Right ventricle myocardium superior (tissue), 1 donor: ENCODE measurements at places on chromosomes 3 and 15. TPM values are rescaled to one million over a fixed set of nuclear protein-coding genes. Genes with fewer than 3 reads are reported as not detected.

DNA sequence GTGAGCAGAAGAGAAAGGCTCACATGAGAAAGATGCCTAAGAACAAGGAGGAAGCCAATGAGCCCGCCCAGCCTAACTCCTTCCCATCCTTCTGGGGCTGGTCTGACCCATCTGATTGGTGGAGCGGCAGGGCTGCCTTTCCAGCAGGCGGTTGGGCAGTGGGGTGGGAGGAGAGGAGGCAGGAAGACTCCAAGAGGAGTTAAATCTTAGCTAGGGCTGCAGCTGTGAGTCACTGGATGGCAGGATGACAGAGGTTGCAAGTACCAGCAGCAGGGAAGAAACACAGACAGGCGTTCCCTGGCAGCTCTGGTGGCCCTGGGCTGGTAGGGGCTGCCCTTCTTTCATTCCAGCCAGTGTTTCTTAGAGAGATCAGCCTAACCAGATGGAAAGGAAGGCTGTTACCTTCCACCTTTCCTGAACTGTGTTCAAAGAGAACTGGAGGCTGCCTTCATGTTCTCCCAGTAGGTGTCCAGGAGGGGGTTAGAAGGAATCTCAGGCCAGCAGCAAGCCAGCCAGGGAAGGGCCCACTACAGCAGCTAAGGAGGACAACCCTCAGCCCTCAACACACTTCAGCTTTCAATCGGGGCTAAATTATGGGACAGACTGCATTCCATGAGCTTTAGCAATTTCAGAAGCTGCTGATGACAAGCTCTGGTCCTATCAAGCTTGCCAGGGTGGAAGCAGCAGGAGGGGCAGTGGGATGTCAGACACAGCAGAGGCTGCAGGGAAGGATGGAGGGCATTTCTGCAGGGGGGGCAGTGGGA lies 50.3 kb downstream of the CHSY1 start:
- peak; percentile 92 for DNase-seq

DNA sequence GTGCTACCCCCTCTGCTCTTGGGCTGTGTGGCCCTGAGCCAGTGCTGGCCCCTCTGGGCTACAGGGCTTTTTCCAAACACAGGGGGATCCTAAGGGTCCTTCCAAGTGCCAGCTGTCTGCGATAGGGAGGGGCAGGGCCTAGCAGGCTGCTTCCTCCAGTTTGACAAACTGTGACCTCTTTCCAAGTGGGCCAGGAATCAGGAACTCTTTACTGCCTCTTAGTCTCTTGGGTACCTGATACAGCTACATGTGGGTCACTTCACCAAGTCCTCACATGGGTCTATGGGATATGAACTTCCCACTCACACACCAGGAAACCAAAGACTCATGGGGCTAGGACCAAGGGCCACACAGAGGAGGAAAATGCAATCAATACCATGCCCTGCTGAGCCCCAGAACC lies 25.4 kb downstream of the SEC61A1 start:
- no peak for DNase-seq

DNA sequence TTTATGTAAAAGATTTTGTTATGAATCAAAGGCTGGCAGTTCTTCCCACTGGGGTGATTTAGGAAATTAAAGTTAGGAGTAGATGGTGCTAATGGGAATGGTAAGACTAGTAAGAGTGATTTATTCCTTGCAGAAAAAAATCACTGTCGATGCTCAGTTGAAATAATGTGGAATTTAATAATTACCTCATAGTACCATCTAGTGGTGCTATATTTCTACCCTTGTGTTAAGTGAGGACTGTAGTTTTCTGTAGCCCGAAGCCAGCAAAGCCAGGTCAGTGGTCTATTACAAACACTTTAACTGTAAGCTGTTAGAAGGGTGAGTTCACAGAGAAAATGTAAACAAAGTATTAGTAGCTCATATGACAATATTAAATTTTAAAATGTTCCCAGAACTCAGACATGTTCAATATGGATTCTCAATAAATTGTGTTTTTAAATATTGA lies 39.5 kb upstream of the GOLGA8J start:
- DNase-seq, result no peak

DNA sequence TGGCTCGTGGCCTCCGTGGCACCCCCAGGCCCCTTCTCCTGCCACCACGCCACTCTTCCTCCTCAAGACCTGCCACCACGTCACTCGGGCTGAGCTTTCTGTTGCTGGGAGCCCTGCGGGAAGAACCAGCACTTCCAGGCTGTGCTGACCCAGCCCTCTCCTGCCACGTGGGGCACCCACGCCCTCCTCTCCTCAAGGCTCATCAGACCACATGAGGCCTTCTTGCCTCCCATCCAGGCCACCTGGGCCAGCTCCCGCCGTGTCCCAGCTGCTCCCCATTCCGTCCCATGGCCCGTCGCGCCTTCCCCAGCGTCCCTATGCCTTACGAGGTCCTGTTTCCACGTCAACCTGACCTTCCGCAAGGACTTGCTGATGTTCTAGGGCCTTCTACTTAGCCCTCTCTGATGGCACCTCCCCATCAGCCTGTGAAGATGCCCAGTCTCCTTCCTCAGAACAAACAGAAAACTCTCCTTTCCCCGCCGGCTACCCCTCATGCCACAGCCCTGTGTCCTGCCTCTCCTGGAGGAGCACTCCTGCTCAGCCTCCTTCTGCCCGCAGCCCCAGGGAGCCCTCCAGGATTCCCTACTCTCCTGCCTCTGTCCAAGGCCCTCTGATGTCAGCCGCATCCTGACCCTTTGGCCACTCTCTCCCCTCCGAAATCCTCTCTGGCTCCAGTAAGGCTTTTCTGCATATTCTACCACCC lies 71.1 kb upstream of the BLM start:
- peak; percentile 17 for DNase-seq

GRCh38 chr3:119468041-119468440 lies 722 bp upstream of the POGLUT1 start:
- no peak for DNase-seq

DNA sequence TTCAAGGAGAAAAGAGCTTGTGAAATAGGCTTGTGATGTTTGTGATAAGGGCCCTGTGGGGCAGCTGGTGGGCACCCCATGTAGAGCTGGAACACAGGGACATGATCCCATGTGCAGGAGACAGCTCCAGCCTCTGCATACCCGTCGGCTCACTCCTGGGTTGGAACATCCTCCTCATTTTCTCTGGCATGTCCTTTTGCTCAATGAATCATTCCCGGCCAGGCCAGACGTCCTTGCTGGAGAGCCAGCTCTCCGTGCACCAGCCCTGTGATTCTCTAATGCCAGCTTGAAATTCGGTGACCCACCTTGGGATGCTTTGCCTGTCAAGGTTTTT lies 77.3 kb downstream of the SMAD3 start:
- DNase-seq, result no peak

DNA sequence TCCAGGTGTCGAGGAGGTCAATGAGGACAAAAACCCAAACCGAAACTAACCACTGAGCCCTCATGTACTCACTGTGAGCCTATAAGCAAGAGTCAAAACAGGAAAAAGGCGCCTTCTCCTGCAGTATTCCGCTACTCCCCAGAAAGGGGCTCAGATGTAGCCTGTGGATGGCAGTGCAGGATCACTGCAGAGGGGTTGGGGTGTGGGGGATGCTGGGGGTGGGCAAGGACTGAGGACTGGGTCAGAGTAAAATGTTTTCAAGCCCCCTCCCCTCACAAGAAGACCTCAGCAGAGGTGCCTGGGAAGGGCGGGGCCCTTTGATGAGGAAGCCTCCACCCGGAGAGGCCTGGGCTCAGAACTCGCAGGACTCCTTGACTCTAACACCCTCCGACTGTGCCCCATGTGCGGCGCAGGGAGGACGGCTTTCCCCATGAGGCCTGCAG lies 170.1 kb downstream of the OSBPL10 start:
- no peak for DNase-seq

DNA sequence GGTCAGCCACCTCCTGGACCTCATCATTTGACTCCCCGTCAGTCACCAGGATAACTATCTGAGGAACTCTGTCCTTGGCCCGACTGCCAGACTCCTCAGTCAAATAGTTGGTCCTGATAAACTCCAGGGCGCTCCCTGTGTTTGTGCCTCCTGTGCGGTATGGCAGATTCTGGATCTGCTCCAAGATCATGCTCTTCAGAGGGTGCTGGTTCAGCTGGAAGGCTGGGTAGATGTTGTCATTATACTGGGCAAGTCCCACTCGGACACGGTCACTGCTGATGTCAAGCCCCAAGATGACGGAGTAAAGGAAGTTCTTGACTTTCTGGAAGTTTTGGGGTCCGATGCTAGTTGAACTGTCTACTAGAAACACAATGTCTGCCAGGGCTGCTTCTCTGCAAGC lies 31.1 kb upstream of the CAPN7 start:
- no peak for DNase-seq

GRCh38 chr3:189494632-189495031 lies 136.6 kb upstream of the TP63 start:
- DNase-seq, result no peak

DNA sequence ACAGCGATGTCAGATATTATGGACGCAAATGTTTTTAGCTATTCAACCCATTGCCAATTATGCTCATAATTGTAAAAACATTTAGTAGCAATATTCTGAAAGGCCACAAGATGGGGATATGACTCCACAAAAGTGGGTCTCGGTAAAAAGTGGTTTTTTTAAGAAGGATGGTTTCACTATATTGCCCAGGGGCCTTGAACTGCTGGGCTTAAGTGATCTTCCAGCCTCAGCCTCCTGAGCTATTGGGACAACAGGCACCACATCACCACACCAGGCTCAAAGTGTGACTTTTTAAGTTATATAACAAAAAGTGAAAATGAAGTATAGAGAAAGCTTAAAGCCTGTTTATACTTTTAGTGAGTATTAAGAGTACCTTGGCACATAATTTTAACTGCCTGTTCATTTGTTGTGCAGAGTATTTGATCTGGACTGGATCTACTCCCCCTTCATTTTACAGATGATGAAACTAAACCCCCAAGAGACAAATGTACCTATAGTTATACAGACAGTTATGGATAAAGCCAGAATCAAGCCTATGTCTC lies 9.4 kb downstream of the NAA50 start:
- no peak for DNase-seq

GRCh38 chr3:69579306-69580041 lies 159.8 kb upstream of the MITF start:
- DNase-seq, result no peak

GRCh38 chr3:151479452-151479851 lies 18.6 kb upstream of the IGSF10 start:
- no peak for DNase-seq

DNA sequence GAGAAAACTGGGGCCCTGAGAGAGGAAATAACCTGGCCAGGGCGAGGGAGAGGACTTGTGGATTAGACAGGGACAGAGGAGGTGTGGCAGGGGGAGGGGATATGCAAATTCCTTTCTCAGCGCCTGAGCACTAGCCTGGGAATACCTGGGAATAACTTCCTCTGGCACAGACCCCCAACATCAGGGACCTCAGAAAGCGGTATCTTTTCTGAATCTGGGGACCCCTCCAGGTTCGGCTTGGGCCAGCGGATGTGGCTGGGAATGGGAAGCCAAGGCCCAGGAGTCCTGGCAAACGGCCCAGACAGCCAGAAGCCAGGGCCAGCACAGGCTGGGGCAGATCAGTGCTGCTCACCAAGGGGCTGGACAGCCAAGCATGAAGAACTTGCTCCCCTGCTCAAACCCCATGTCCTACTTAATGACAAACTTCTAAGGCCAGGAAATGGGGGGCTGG lies 9.2 kb upstream of the ACSBG1 start:
- peak; percentile 78 for DNase-seq

- DNase-seq, result no peak
Observed at GRCh38 chr3:197196192-197196591, 102.2 kb downstream of the DLG1 start.

DNA sequence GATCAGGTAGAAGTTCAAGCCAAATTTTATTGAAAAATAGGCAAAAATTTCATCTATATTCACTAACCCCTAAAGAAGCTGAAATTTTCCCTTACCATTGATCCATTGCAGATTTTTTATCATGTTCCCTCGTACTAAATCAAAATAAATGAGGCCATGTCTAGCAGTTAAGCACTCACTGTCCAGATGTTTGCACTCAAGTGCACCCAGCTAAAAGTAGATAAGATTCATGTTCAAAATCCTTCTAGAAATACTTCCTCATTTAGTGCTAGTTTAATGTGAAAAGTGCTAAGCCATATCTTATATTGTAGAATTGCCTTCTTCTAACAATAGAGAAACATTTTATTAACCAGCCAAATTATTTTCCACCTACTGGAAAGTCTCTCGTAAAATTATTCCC lies 164.7 kb upstream of the UBE2E2 start:
- no peak for DNase-seq

- DNase-seq, result no peak
Observed at GRCh38 chr3:36379872-36380220, 458 bp upstream of the STAC start.

GRCh38 chr3:16365491-16366128 lies 100.6 kb downstream of the OXNAD1 start:
- no peak for DNase-seq

- DNase-seq, result no peak
Observed at GRCh38 chr3:74351213-74351612, 263.2 kb downstream of the CNTN3 start.

- no peak for DNase-seq
Observed at GRCh38 chr15:73965094-73965757, 26.9 kb downstream of the STOML1 start.

DNA sequence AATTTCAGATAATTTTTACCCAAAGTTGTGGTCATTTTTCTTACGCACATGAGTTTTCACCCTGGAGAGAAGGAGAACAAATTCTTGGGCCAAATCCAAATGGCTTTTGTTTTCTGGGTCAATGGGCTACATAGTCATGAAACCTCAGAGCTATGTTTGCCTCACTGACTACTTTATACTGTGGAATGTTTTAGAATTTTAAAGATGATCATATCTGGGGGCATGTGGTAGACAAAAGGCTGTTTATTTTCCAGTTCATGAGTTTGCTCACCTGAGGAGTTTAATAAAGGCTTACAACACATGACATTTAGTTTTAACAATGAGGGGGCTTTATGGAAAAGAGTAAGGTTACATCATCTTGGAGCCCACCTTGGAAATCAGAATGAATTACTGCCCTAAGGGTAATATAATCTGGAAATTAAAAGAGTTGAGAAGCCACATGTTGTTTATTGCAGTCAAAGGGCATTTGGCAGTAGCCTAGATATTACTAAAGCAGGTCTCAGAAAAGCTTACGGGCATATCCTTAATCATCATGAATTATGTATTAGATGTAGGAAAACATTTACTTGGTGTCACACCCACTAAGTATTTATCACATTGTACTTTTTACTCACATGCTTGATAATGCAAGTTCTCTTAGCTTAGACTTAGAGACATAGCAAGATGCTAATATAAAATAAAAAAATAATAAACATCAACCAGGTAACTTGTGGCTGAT lies 466.1 kb downstream of the EDEM1 start:
- no peak for DNase-seq

The PAQR9 gene
- 10.6 TPM for total RNA-seq

The TEX55 gene
- total RNA-seq, result not detected

The CPN2 gene
- 2.4 TPM for total RNA-seq

The CLDN18 gene
- not detected for total RNA-seq

The HAPLN3 gene
- 2.0 TPM for total RNA-seq

The GPR171 gene
- 0.24 TPM for total RNA-seq

The TP63 gene
- total RNA-seq, result 0.11 TPM

The ACKR2 gene
- total RNA-seq, result 0.43 TPM
